Omental fat pad (tissue), 4 donors: ENCODE measurements at places on chromosomes 3 and 15. TPM values are rescaled to one million over a fixed set of nuclear protein-coding genes. Genes with fewer than 3 reads are reported as not detected.

CCR3 gene
- total RNA-seq = not detected

GRCh38 chr3:169278092-169278491 is 385.4 kb downstream of the MECOM start:
- no peak for DNase-seq

CPA3 gene
- 16.2 TPM for total RNA-seq

- no peak for DNase-seq
Observed at GRCh38 chr3:146100825-146101444, 60.0 kb downstream of the PLOD2 start.

GNAT1 gene
- 1.3 TPM for total RNA-seq

- DNase-seq = no peak
Observed at GRCh38 chr3:171157980-171158379, 131.5 kb upstream of the SLC2A2 start.

PLAAT1 gene
- total RNA-seq = not detected

DNA sequence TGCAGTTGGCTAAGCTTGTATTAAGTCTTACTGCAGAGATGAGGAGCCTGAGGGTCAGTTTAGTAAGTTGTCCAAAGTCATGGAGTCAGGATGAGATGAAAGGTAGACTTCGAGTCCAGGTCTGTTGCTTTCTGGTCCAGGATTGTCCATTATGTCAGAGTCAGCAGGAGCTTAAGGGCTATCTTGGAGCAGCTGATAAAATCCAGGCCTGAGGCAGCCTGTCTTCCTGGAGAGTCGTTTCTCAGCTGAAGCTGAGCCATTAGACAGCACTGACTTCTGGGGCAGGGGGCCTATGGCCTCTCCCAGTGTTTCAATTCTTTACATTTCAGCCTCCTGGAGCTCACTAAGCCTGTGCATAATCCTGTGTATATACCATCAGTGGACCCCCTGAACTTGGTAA is 219.5 kb upstream of the GAP43 start:
- no peak for DNase-seq

- no peak for DNase-seq
Observed at GRCh38 chr3:129001101-129001805, at the start of gene EFCC1. TSS of gene EFCC1 (plus strand) at chr3:129001304. CDS start at chr3:129001629, 325 bp downstream.

GRCh38 chr3:436053-436452 is 239.5 kb downstream of the CHL1 start:
- DNase-seq = no peak

DNA sequence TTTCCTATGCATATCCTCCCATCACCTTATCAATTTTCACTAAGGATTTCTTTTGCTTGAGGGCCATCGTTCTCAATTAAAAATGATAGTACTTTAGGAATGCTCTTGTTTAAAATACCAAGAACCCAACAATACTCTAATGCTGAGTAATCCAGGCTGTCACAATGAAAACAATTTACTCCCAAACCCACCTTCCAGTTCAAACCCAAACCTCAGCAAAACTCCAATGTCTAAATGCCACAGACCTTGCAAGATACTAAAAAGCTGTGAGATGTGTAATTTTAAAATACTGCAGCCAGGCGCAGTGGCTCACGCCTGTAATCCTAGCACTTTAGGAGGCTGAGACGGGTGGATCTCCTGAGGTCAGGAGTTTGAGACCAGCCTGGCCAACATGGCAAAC is 889.8 kb downstream of the ROBO1 start:
- DNase-seq = no peak

SLC6A11 gene
- not detected for total RNA-seq

DNA sequence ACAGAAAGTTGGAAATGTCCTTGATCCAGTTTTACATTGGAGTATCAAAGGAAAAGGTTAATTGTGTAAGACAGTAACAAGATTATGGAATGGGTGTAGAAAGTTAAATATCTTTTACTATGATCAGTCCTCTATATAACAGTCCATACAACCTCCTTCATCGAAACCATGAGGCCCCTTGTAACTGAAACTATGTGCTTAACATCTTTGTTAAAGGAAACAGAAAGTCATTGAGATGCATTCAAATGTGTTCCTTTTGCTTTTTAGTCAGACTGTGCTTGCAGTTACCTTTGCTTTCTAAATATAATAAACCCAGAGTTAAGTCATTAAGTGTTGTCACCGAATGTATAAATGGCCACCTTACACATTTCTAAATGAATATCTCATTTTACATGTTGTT is 1298.5 kb downstream of the ROBO2 start:
- DNase-seq = no peak

- no peak for DNase-seq
Observed at GRCh38 chr3:141294848-141295247, 63.2 kb downstream of the PXYLP1 start.

GOLGA8H gene
- not detected for total RNA-seq

DNA sequence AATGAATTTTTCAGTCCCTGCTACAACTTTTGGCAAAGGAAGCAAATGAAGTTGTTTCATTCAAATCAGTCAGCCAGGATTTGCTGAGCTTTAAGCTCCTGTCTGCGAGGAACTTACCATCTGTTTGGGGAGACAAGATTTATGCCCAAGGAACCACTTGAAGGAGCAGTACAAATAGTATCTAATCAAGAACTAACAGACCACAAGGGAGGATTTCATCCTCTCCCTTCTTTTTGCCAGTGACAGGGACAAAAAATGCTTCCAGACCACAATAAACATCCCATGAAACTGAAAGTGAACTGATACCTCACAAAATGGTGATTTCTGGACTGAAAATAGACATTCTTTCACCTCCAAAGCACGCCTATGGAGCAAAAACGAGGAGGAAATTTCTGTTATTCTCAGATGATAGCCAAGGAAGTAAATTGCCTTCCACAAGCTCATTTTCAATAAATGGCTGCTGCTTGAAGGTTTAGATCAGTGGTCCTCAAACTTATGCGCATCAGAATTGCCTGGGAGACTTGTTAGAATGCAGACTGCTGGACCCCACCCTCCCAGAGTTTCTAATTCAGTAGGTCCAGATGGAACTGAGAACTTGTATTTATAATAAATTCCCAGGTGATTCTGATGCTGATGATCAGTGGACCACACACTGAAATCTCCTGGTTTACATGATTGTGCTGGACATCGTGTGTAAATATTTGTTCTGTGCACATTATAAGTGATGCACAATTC is 202.4 kb upstream of the GADL1 start:
- no peak for DNase-seq

RASGRP1 gene
- total RNA-seq = 1.9 TPM

DNA sequence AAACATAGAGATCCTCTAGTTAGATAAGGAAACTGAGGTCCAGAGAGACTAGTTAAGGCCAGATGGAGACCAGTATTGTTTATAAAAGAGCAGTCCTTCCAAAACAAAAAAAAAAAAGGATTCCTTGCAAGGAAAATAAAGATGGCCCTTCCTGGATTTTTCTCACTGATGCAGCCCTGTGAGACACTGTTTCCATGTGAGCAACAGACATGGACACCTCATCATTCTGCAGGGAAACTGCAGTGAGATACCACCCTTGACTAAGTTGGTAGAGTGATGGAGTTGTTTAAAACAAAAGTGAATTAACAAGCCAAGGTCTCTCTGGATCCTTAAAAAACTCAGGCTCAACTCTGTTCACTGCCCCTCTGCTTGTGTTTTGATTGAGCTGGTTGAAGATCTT is 65.6 kb upstream of the MYZAP start:
- no peak for DNase-seq

DNA sequence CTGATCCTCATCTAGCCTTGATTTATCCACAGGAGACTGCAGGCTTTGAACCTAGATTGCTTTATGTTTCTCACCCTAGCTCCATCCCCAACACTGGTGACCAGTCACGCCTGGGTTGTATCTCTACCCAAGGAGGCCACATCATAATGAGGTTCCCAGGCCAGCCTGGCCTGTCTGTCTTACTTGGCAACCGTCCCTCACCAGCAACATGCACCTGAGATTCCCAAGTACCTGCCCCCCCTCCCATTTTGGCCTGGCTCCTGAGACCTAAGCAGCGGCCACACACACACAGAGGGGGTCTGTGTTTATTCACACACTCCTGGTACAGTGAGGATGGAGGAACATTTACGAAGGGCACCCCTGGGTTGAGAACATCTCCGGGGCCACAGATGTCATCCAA is 2.4 kb downstream of the CAMK2N2 start:
- no peak for DNase-seq

ICE2 gene
- 23.1 TPM for total RNA-seq

DNA sequence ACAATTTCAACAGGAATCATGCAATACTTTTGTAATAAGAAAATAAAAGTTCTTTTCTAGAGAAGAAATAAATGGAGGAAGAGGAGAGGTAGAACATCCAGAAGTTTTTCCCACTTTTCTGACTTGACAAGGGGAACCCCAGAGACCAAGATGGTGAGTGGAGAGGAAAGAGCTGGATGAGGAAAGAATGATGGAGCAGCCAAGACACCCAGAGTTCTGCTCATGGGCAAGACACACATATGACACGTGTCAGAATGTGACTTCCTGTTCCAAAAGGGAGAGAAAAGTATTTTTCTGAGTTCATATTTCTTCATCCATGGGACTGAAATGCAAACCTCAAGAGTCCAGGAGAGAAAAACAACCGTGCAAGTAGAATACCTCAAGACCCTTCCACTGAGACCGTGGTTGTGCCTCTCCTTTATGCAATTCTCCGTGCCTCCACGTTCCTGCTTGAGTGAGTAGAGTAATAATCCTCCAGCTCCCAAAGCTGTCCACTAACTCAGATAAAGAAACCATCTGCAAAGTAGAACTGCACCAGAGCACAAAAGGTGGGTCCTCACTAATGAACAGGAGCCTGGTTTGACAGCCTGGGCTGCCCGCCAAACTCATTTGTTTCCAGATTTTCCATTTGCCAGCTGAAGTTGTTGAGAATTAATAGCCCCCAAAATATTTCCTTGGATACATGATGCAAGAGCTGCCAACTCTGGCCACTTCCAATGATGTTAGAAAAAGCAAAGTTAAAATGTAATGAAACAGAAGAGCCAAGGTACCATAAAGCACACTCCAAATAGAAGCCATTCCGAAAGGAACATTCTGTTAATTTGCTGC is 272.6 kb upstream of the IGF1R start:
- DNase-seq = no peak

GRCh38 chr3:188165596-188165995 is 11.6 kb downstream of the LPP start:
- DNase-seq = no peak

DNA sequence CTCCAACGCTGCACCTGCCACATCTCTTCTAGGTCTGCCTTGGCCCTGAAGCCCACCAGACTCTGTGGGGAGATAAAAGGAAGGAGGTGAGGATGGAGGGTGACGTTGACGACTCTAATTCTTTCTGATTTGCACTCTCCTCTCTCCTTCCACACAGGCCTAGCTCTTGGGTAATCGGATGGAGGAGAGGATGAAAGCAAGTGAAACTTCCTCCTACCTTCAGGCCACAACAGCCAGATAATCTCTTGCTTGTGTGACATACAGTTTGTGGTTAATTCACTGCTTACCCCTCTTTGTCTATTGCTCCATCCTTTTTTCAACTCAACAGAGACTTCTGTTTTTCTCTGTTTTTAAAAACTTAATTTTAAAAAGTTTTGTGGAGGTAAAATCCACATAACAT is 208.1 kb downstream of the SV2B start:
- no peak for DNase-seq

ZNF662 gene
- 3.8 TPM for total RNA-seq

DNA sequence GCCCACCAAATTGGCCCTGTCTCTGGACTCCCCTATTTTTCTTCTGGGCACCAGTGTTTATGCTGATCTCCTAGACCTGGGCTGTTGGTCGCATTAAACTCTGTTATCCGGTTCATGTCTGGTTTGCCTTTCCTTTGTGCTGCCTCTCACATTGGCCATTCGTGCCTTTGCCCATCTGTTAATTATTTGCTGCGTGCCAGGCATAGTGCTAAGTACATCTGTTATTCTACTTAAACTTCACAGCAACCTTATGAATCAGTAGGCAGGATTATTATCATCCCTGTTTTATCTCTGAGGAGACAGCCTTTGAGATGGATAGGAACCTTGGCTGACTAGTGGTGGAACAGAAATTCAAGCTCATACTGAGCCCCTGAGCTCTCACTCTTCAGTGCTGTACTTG is 76.0 kb downstream of the THSD4 start:
- no peak for DNase-seq

- no peak for DNase-seq
Observed at GRCh38 chr3:98032904-98033303, 2.2 kb downstream of the GABRR3 start.

GRCh38 chr15:54605043-54605442 is 591.7 kb downstream of the RSL24D1 start:
- DNase-seq = no peak

DNA sequence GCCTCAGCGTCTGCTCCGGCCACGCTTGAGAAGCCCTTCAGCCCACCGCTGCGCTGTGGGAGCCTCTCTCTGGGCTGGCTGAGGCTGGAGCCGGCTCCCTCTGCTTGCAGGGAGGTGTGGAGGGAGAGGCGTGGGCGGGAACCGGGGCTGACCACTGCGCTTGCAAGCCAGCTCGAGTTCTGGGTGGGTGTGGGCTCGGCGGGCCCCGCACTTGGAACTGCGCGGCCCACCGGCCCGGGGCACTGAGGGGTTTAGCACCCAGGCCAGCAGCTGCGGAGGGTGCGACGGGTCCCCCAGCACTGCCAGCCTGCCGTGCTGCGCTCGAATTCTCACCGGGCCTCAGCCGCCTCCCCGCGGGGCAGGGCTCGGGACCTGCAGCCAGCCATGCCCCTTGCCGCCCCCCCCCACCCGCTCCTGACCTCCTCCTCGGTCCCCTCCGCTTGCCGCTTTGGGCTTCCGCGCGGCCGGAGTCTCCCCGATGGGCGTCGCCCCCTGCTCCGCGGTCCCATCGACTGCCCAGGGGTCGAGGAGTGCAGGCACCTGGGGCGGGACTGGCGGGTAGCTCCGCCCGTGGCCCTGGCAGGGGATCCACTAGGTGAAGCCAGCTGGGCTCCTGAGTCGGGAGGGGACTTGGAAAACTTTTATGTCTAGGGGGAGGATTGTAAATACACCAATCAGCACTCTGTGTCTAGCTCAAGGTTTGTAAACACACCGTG is 106.7 kb downstream of the RAP2B start:
- DNase-seq = no peak
